ENCODE measurements at places on chromosomes 4 and X.

DNA sequence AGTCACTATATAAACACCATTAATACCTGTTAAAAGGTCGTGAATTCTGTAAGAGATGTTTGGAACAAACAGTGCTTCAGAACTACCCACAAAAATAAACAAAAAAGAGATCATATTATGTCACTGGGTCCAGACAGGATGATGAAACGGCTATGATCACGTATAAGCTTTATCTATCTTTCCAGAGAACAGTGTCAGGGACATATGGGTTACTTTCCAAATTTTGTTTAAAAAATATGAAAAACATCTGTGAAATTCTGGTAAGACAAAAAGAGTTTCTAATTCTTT lies 90.0 kb downstream of the SORBS2 start:
- no peak for DNase-seq

DNA sequence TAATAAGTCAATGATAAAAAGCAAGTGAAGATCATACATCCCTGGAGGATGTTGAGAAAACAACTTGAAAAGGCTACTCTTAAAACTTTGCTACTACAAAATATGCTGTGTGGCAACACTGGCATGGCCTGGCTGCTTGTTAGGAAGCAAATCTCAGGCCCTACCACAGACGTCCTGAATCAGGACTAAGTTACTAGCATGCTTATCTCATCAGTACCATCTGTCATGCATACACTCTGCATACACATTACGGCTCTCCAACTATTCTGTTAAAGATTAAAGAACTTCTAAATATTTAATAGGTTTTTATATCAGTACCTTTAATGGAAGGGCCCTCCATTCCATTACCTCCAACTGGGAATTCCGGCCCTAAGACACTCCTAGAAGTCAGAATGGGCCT lies 8.2 kb downstream of the PAPSS1 start:
- no peak for DNase-seq

GRCh38 chr4:58590722-58591121 lies 1480.5 kb upstream of the IGFBP7 start:
- no peak for DNase-seq

DNA sequence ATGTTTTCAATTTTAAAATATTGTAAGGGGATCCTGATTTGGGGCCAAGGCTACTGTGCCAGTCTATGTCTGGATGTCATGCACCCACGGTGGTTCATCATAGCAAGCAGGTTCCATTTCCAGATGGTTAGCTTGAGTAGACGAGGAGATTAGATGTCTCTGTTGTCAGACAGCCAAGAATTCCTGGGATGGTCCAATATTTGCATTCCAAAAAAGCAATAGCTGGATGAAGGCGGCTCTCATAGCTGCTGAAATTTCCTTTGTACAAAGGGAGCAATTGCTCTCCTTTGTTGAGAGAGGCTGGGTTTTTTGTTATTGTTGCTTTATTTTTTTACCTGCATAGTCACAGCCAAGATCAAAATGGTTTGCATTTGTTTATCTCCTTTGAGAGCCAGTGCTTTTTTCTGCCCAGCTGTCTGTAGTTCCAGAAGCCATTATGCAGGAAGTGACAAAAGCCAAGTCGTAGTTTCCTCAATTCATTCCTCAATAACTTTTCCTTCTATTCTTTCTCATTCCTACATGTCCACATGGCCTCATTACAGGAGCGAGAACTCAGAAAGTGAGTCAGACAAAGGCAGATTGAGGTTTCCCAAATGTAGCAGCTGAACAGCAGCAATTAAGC lies 107.9 kb downstream of the MMRN1 start:
- DNase-seq = no peak

DNA sequence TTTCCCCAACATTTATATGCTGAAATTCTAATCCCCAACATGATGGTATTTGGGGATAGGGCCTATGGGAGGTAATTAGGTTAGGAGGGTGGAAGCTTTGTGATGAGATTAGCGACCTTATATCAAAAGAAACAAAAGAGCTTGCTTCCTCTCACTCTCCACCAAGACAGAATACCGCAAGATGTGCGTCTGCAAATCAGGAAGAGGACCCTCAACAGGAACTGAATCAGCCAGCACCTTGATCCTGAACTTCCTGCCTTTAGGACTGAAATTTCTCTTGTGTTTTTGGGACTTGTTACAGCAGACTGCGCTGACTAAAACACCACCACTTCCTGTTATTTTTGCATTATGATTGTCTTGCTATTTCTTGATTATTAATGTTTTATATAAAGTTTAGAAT lies 1889.4 kb downstream of the C4orf33 start:
- DNase-seq = no peak

GRCh38 chr4:6845574-6845973 lies 63.0 kb downstream of the KIAA0232 start:
- no peak for DNase-seq

All from NCI-H2107 (cell line).